ENCODE measurements at places on chromosomes 13 and 19.

- DNase-seq = no peak
Measured at GRCh38 chr19:10780368-10780767, 55.6 kb downstream of the TMED1 start.

GRCh38 chr13:113560645-113561416 is 23.7 kb upstream of the TFDP1 start:
- DNase-seq = no peak

GRCh38 chr13:104577071-104577815 is 1511.0 kb upstream of the SLC10A2 start:
- DNase-seq = no peak

DNA sequence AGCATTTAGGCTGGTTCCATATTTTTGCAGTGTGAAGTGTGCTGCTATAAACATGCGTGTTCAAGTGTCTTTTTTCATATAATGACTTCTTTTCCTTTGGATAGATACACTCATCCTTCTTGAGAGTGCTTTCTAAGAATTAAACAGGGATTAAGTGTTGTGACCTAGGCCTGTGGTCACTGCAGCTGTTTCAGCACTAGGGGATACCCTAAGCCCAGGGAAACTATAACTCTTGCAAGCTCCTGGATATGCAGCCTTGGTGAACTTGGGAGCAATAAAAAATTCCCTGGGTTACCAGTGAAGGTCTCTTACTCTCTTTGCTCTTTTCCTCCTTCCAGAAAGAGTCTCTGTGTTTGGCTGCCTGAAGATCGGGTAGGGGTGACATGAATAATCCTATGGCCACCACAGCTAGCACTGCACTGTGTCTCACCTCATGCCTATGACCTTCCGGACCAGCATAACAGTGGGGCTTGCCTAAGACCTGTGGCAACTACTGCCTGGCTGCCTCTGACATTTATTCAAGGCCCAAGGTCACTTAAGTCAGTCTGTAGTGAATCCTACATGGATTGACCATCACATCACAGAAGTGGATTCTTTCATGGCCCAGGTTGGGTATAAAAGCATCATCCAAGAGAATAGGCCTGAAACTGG is 799.7 kb downstream of the DACH1 start:
- no peak for DNase-seq

DNA sequence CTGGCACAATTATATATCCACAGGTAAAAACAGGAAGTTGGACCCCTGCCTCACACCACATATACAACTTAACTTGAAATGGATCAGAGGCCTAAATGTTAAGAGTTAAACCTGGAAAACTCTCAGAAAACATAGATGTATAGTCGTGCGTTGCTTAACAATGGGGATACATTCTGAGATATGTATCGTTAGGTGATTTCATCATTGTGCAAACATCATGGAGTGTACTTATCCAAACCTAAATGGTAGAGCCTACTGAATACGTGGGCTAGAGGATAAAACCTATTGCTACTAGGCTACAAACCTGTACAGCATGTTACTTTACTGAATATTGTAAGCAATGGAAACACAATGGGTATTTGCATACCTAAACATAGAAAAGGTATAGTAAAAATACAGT is 14.8 kb upstream of the CALM3 start:
- no peak for DNase-seq
